Daoy (cell line): ENCODE measurements at places on chromosomes 4 and X.

DNA sequence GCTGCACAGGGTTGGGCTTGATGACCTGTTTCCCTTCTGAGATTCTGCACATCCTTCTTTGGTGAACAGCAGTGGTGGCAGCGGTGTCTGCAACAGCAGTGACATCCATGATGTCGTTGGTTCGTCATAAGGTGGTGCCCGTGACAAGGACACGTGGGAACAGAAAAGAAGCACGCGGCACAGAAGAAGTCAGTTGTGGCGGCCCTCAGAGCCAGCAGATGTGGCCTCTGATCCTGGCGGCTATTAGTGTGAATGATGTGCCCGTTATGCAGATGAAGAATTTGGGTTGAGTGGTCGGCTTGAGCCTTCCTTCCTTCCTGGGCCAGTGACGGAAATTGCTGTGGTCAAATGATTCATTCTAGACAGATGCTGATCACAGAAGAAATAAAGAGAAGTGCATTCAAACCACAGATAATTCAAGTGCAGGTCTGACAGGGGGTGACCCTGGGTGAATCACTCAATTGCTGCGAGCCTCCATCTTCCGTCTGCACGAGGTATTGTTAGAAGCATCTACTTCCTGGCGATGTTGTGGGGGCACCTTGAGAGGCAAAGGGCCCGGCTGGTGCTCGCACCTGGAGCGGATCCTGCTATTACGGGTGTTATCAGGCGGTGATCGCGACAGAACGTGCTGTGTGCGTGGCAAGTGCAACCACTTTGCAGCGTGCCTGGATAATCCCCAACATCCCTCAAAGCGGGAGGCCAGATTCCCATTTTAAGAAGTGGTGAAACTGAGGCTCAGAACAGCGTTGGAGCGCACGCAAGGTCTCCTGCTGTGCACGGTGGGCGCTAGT lies 215.2 kb upstream of the PSAPL1 start:
- peak; percentile 92 for DNase-seq

GRCh38 chr4:141705048-141705746 lies 68.8 kb downstream of the IL15 start:
- no peak for DNase-seq

DNA sequence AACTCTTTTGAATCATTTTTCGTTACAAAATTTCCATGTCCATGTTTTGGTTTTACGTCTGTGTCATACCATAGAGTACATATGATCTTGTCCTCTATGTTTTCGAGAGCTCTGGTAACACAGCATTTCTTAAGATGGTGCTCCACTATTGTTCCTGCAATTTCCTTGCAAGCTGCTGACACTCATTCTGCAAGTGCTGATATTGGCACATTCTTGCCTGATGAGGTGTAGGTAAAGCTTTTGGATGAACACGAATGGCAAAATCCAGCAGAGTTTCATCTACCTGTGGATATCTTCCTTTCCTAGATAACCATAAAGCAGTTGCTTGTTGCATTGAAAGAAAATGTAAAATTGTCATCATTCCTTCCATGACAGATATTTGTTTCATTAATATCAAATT lies 41.3 kb downstream of the MAGEB17 start:
- no peak for DNase-seq

DNA sequence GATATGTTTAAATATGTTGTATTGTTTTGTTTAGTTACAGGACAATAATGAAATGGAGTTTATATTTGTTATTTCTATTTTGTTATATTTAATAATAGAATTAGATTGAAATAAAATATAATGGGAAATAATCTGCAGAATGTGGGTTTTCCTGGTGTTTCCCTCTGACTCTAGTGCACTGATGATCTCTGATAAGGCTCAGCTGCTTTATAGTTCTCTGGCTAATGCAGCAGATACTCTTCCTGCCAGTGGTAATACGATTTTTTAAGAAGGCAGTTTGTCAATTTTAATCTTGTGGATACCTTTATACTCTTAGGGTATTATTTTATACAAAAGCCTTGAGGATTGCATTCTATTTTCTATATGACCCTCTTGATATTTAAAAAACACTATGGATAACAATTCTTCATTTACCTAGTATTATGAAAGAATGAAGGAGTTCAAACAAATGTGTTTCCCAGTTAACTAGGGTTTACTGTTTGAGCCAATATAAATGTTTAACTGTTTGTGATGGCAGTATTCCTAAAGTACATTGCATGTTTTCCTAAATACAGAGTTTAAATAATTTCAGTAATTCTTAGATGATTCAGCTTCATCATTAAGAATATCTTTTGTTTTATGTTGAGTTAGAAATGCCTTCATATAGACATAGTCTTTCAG lies 26.9 kb downstream of the NUDT6 start:
- no peak for DNase-seq

- no peak for DNase-seq
Observed at GRCh38 chr4:41887821-41888686, 47.2 kb upstream of the TMEM33 start.

- no peak for DNase-seq
Observed at GRCh38 chrX:154495472-154495922, 5.1 kb upstream of the SLC10A3 start.

DNA sequence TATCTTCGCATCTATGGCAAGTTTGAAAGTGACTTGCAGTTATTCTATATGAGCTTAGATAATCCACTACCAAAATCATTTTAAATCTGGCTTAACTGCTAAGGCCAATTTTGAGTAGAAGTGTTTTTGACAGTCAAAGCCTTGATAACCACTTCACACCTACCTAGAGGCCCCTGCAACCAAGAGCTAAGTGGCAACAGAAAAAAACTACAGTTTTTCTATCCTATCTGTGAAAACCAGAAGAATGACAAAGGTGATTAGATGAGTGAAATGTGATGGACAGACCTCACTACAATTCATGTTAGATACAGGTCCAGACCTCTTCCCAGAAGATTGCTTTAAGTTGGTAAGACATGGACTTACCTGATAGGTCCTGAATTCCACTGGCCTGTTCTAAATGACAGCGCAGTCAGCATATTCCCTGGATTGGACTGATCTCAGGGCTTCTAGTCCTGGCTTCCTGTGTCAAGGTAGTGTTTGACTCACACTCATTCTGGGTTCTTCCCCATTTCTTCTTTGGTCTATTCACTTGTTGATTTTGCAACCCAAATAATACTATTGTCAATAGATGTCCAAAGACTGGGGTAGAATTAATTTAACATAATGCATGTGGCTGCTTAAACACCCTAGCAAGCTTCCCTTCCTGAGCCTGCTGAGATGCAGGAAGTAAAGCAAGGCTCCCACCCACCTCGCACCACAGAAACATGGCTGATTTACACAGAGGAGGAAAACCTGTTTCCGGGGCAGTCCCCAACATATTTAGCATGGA lies 65.1 kb downstream of the PPP3CA start:
- DNase-seq = no peak

DNA sequence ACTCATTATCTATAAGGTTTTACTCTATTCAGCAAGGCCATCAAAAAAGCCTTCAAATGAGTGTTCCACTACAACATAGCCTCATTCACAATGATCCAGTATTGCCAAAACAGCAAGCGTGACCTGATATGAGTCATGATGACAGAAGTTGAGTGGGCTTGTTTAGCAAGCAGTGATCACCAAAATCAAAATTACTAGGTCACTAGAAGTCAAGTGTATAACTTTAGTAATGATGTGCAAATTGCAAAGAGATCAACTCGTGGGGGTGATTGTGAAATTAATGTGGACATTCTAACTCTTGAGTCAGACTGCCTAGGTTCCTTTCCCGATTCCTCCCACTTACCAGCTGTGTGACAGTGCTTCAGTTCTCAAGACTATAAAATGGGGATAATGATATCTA lies 124.5 kb downstream of the CHM start:
- peak; percentile 1 for DNase-seq

- DNase-seq = no peak
Observed at GRCh38 chr4:111797455-111798163, 347.6 kb upstream of the FAM241A start.

DNA sequence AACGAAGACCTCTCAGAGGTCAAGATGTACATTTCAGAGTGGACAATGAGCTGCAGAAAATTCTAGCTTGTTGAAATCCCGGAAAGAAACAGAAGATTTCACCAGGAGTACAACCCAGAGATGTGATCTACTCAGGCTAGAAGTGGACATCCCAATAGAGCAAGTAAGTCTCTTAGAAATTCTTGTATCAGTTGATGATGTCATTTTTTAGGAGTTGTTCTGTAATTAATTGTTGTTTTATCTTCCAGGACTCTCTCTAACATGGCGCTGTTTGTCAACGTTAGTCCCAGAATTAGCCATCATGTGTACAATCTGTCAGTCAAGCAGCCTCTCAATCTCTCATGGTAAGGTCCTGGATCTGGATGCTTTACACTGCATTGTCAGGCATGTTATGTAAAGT lies 174.4 kb downstream of the GRIA3 start:
- no peak for DNase-seq

- no peak for DNase-seq
Observed at GRCh38 chr4:24765376-24765988, 29.9 kb upstream of the SOD3 start.

- no peak for DNase-seq
Observed at GRCh38 chr4:95092766-95093165, 335.0 kb downstream of the BMPR1B start.

DNA sequence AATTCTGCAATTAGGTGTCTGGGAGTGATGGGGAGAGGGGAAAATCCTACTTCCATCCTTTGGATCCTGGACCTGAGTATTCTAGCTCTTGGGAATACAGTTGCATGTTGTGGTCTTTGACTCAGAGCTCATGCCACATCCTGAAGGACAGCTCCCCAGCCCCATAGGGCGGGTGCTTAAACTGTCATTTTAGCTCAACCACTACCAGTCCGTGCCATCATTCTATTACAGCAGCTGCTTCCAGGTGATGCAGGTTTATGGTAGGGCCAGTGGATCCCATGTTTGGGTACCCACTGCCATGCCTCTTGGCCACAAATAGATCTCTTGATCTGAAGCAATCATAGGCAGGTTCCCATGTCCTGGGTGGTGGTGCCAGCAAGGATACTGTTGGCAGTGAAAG lies 34.7 kb downstream of the CCKAR start:
- DNase-seq = peak; percentile 15

DNA sequence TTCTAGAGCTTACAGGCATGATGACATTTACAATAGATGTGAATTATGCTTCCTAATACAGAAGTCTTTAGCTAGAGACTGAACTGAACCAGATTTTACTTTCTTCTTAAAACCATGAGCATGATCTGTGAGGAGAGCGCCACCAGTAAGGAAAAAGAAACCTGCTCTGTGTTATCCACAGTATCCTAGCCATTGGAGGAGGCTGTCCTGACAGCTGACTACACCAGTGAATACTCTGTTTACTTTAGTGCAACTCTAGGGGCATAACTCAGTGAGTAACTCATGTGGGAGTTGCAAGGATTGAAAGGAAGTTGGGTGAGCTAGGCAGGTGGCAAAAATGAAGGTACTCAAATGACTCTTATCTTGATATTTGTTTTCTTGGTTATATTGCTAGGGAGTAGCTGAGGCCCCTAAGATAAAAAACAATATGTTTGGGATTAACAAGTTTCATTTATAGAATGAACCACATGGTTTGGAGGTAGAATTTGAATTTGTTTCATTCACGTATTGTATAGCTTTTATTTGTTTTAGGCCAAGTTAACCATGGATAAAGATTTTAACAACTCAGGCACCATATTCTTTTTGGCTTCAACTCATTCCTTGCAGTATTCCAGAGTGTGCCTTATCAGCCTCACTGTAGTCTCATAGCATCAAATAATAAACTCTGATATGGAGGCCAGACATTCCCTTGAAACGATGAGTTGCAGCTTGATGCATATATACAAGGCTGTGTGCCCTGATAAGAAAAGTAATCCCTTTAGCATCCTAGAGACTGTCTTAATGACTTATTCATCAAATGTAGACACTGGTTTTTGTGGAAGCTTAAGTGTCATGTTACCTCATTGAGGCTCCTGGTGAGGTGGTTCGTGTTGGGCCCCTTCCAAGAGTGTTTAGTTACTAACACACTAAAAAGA lies 2.5 kb downstream of the BMP3 start:
- DNase-seq = peak; percentile 5

GRCh38 chr4:52843958-52844357 lies 18.2 kb upstream of the RASL11B start:
- DNase-seq = no peak

- DNase-seq = no peak
Observed at GRCh38 chr4:1493540-1494287, 87.5 kb upstream of the NKX1-1 start.

DNA sequence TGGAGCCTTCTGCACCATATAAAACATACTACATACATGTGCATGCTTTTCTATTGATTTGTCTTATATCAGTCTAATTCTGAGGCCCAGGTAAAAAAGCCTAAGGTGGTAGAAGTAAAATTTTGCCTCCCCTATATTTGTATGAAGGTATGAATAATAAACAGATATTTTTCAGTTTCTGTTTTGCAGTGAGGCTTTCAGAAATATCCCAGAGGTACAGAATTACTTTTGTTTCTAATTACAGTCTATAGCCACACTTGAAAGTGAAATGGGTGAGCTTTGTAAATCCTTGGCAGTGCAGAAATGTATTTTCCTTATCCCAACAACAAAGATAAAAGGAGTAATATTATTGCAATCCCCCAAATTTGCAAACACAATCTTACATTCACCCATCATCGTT lies 59.5 kb downstream of the DDX60 start:
- DNase-seq = no peak

GRCh38 chr4:153502584-153502983 lies 36.4 kb downstream of the TMEM131L start:
- no peak for DNase-seq

DNA sequence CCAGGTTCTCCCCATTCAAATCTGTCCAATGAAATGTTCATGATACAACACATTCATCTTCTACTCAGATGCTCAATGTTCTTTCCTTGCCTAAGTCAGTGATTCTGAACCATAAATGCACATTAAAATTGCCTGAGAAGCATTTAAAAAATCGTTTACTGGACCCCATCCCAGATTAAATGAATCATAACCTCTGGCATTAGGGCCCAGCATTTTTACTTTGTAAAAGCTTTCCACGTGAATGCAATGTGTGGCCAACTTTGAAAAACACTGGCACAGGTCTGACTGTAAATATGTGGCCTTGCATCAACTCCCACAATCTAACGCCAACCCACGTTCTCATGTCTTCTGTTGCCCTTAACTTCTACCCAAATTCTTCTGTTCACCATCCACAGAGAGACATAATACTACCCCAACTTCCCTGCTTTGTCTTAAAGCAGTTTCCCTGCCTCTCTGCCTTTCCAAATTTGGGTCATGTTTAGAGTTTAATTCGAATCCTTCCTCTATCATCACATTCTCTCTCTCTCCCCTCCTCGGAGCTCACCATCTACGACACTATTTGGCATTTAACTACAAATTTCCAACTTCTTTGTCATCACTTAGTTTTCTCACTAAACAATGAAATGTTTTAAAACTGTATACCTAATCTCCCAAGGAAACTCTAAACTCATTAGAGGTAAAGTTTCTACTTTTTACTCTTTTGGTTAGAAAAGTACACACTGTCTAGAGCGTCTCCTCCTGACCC lies 78.7 kb downstream of the PRKG2 start:
- peak; percentile 11 for DNase-seq

- peak; percentile 60 for DNase-seq
Observed at GRCh38 chrX:119655125-119655524, 37.8 kb downstream of the SEPTIN6 start.
